ENCODE measurements at places on chromosomes 1 and 21.

DNA sequence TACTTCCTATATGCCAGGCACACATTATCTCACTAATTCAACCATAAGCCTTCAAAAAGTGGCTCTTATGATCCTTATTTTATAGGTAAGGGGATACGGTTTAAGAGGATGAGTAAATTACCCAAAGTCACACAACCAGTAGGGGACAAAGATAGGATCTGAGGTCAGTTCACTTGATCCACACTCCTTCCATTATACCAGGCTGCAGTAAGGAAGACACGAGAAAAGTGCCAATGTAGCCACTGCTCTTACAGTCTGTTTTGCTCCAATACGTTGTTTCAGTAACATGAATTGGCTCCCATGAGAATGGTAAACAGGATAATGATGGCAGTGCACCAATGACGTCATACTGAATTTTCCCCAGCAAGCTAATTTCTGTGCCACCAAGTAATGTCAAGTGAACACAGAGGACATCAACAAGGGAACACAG lies 15.4 kb upstream of the GUCA2A start:
- no peak for DNase-seq

- no peak for DNase-seq
Observed at GRCh38 chr1:23097316-23097715, 71.3 kb downstream of the LUZP1 start.

- no peak for DNase-seq
Observed at GRCh38 chr1:213284626-213285025, 233.6 kb downstream of the RPS6KC1 start.

DNA sequence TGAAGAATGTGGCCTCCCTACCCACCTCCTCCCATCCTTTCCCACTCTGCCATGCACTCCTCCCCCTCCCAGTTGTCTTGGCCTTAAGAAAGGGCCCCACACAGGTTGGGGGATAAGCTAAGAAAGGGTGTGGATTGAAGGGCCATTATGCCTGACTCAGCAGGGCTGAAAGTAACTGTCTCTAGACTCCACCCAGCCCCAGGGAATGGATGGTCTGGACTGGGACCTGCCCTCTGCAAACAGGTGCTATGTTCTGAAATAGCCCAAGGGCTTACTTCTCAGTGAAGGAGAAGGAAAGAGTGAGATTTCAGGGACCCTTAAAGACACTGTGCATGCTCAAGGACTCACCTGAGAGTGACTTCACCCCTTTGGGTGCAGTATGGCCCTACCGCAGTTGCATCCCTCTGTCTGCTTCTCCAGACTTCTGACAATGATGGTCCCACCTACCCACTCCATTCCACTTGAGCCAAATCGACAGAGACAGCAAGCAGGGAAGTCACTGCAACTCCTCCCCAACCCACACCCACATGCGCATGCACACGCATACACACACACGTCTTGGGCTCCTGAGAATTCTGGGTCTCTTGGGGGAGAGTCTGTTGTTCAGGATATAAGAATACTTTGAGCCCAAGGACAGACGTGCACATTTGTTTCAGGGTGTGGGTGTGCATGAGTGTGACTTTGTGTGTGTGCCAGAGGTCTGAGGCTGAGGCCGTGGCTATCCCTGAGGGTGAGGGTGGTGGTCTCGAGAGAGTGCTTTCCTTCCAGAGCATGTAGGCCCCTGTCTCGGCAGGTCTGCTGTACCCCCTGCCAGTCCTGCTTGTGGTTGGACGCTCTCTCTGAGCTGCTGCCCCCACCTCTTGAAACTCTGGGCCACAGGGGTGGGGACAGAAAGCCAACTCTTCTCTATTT lies 231.9 kb downstream of the PTPRU start:
- no peak for DNase-seq

DNA sequence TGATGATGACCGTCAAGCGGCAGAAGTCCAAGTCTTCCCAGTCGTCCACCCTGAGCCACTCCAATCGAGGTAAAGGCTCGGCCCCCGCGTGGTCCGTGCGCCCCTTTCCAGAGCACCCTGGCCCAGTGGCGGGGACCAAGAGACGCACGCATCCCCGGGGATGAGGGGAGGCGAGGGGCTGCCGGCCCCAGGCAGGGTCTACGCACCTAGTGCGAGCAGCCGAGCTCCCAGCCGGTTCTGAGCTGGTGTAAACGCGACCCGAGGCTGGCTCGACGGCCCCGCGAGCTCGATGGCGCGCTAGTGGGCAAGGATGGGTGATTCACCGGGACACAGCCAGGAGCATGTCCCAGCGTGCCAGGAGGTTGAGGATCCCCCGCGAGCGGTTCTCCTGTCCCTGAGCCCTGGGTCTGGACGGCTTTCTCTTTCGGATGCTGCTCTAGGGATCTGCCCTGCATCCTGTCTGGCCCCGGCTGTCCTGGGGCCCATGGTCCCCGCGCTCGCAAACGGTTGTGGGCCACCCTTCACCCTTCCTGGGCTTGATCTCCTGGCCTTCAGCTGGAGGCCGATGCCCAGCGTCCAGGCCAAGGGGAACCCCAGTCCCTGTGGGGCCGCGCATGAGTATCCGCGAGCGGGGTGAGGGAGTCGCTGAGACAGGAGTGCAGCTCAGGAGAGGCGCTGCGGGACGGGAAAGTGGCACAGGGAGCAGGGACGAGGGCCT lies 689 bp downstream of the PKP1 start:
- no peak for DNase-seq

- DNase-seq = no peak
Observed at GRCh38 chr1:236754525-236755210, 40.4 kb upstream of the MTR start.

- DNase-seq = no peak
Observed at GRCh38 chr1:172832006-172832725, 173.3 kb downstream of the FASLG start.

GRCh38 chr1:173913111-173913510 lies 4.0 kb downstream of the SERPINC1 start:
- no peak for DNase-seq

DNA sequence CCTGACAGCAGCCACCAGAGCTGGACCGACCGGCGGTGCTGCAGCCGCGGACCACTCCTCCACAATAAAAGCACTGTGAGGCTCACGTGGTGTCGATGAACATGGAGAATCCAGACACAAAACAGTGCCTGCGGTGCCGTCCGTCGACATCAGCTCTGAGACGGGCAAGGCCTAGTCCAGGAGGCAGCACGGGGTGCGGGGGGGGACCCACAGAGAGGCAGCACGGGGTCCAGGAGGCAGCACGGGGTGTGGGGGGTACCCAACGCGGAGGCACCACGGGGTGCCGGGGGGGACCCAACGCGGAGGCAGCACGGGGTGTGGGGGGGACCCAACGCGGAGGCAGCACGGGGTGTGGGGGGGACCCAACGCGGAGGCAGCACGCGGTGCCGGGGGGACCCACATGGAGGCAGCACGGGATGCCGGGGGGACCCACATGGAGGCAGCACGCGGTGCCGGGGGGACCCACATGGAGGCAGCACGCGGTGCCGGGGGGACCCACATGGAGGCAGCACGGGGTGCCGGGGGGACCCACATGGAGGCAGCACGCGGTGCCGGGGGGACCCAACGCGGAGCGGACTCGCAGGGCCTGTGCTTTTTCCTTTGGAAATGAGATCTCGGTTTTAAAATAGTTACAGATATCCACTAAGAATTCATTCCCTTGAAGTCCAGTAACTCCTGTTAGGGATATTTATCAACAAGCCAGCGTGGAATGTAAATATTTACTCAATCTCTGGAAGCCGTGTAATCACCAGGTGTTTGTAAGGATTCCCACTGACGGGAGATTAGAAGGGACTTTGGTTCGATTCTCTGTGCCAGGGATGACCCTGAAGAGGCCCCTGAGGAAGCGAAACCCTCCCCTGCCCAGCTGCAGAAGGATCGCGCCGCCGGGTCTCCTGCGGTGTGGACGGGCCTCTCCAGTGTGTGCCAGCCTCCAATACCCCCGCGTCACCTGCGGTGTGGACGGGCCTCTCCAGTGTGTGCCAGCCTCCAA lies 52.1 kb downstream of the COL6A1 start:
- DNase-seq = no peak

DNA sequence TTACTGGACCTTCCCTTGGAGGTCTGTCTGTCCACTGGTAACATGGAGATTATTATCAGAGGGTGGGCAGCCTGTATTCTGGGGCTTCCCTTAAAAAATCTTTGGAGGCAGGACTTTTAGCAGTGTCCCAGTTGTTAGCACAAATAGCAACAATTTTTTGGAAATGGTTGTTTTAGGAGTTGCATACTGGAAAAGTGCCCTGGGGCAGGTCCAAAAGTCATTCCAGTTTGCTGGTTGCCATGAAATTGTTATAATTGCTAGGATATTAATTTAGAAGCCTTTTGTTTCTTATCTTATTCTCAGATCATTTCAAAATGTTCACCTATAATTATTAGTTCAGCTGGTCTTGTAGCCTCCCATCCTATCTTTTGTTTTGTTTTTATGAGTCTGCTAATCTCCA lies 71.0 kb downstream of the PTGS2 start:
- DNase-seq = no peak

GRCh38 chr1:215181518-215181917 lies 99.0 kb downstream of the KCNK2 start:
- no peak for DNase-seq

DNA sequence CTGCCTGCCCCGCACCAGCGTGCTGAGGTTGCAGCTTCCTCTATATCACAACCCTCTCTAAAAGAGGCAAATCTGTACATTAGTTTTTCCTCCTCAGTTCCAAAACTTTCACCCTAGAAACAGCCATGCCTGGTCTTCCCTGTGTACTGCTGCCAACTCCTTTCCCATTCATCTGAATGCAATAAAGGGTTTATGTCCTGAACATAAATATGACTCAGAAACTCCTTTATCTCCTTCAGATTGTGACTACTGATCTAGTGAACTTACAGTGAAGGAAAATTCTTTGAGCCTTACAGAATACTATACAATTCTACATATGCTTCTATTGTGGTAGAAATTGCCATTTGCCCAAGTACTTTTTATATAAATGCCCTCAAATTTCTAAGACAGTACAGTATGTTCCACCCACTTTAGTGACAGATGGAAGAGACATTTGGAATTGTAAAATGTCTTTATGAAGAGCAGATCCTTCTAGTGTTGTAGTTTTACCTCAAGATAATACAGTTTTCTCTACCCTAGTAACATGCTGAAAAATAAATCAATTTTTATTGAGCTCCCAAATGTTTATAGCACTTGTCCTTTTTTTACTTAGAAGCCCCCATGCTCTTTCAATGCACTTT lies 345.1 kb upstream of the SNX7 start:
- no peak for DNase-seq

DNA sequence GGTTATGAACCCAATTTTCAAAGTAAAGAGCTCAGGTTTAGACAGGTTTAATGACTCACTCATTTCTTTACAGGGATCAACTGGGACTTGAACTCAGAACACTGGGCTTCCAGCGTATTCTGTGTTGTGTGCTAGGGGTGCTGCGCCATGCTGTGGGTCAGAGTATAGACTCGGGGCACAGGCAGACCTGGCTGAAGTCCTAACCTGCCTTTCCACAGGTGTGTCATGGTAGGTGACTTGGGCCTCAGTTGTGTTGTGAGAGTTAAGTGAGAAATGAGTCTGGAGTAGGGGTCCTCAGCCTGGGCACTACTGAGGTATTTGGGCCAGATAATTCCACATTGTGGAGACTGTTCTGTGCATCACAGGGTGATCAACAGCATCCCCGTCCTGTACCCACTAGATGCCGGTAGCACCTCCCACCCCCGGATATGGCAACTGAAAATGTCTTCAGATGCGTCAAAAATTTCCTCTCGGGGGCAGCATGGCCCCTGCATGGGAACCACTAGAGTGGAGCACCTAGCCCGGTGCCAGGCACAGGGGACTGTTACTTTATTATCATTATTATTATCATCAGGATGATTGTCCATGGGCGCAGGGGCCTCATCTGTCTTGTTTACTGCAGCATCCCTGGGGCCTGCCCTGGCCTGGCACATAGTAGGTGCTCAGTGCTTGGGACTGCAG lies 575.5 kb downstream of the PTPRU start:
- DNase-seq = no peak

DNA sequence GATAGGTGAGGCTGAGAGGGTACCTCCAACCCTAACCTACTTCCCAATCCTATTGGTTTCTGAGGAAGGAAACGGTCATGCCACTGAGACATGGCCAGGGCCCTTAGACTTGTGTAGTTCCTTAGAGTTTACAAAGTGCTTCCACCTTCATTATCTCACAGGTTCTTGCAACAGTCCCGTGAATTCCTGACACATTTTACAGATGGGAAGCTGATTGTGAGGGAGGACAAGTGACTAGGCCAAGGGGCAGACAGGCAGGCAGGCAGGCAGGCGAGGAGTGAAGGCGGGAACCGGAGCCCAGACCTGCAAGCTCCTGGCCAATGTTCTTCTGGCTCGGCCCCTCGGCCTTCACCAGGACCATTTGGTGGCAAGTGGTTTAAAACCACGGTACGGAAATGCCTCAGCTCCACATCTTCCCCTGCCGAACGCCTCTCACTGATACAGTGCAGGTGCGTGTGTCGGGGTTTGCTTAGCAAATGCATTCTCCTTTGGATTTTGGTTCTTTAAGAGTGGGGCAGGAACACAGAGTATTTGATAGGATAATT lies 45.1 kb downstream of the ZBTB18 start:
- DNase-seq = no peak

- no peak for DNase-seq
Observed at GRCh38 chr1:113557187-113557586, 166.9 kb downstream of the MAGI3 start.

- no peak for DNase-seq
Observed at GRCh38 chr21:32717851-32718316, 9.9 kb downstream of the SYNJ1 start.

DNA sequence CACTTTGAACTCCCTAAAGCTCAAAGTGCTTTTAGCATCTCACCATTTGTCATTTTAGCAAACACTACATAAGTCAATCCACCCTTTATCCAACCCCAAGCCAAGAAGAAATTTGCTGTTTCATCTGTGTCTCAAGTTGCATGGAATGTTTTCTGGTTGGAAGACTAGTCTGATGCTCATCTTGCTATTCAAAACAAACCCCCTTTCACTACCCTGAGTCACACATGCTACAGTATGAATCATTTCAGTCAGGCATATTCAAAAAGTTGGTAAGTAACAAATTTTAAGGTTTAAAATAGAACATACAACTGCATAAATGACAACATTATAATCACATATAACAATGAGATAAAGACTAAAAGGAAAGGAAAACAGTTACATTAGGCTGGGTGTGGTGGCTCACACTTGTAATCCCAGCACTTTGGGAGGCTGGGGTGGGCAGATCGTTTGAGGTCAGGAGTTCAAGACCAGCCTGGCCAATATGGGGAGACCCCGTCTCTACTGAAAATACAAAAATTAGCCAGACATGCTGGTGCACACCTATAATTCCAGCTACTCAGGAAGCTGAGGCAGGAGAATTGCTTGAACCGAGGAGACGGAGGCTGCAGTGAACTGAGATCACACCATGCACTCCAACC lies 38.7 kb downstream of the DSTYK start:
- DNase-seq = peak; percentile 57

DNA sequence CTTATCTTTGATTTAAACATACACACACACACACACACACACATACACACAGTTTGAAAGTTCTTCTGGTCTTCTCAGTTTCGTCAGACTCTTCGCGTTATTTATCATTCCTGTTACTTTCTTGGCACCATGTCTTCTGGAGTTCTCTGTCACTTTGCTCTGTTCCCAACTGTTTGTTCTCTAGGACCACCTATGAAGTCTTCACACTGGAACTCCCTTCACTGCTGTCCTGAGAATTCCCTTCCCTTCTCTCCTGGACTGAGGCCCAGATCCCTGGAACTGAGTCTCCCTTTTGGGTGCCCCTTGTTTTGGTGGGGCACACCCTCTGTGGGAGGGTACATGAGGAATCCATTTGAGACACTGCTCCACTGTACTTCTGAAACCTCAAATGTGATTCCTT lies 30.5 kb downstream of the ALG14 start:
- DNase-seq = no peak

- no peak for DNase-seq
Observed at GRCh38 chr1:157099633-157100009, at the start of gene ETV3L. TSS of gene ETV3L (minus strand) at chr1:157099808. CDS start at chr1:157099523, 285 bp downstream.
